ENCODE measurements at places on chromosomes 6 and 20. TPM values are rescaled to one million over a fixed set of nuclear protein-coding genes. Genes with fewer than 3 reads are reported as not detected.

- peak; percentile 74 for DNase-seq
Observed at GRCh38 chr6:157274471-157275226, 48.7 kb downstream of the TMEM242 start.

DNA sequence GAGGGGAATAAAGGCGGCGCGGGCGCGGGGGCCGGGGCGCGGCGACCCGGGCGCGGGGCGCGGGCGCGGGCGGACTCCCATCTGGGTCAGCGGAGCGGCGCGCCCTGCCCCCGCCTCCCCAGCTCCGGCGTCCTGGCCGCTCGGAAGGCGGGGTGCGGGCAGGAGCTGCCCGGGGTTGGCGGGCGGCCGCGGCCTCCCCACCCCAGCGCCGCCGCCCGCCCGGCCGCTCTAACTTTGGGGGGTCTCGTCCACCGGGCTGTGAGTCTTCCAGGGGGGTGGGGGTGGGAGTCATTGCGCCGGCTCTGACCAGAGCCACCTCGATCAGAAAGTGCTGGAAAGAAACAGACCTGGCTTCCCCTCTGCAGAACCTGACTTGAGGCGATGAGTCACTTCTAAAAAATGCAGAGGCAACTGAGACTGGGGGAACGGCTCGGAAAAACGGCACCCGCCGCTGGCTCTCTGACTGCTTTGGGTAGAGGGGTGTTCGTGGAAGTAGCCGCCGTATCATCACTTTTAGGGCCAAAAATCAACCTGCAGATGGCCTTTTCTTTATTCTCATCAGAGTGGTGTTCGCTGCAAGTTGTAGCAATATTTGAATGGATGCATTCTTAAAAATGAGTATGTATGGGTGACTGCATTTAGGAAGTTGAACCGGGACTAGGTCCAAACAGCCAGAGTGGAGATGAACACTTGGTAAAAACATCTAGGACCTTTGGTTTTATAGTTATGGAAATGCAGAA, 667 bp downstream of the CAP2 start:
- peak; percentile 39 for DNase-seq

GRCh38 chr6:147283460-147283859, 79.2 kb downstream of the STXBP5 start:
- peak; percentile 15 for DNase-seq

- peak; percentile 41 for DNase-seq
Observed at GRCh38 chr20:42688576-42688975, 501.1 kb downstream of the PTPRT start.

DNA sequence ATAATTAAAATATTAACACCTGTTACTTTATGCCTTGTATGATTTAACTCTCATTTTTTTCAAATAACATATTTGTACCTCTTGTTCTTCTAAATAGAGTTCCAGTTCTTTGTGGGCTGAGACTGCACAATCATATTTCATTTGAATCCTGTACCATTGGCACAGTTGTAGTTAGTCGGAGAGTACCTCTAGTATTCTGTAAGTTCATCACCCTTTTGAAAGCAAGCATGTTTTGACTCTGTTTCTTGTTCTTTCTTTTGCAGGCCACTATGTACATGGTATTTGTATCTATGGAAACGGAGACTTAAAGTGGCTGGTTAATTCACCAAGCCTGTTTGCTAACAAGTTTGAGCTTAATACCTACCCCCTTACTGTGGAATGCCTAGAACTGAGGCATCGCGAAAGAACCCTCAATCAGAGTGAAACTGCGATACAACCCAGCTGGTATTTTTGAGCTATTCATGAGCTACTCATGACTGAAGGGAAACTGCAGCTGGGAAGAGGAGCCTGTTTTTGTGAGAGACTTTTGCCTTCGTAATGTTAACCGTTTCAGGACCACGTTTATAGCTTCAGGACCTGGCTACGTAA, 68.2 kb downstream of the C6orf52 start:
- no peak for DNase-seq

NRSN1 gene
- total RNA-seq = not detected
